ENCODE measurements at places on chromosomes 13 and 19. TPM values are rescaled to one million over a fixed set of nuclear protein-coding genes. Genes with fewer than 3 reads are reported as not detected.

The KLK3 gene
- total RNA-seq, result not detected

The SLITRK6 gene
- total RNA-seq, result 0.38 TPM

The ACP7 gene
- total RNA-seq, result not detected

The KIR2DL3 gene
- not detected for total RNA-seq

The PEX11G gene
- 2.1 TPM for total RNA-seq

The BCAM gene
- 59.9 TPM for total RNA-seq

The CLASRP gene
- total RNA-seq, result 90.3 TPM

The KLF1 gene
- 0.80 TPM for total RNA-seq

The ZNF846 gene
- 10.0 TPM for total RNA-seq

The CLDN10 gene
- 4.6 TPM for total RNA-seq

The URAD gene
- not detected for total RNA-seq
